ENCODE measurements at places on chromosomes 1 and 21.

DNA sequence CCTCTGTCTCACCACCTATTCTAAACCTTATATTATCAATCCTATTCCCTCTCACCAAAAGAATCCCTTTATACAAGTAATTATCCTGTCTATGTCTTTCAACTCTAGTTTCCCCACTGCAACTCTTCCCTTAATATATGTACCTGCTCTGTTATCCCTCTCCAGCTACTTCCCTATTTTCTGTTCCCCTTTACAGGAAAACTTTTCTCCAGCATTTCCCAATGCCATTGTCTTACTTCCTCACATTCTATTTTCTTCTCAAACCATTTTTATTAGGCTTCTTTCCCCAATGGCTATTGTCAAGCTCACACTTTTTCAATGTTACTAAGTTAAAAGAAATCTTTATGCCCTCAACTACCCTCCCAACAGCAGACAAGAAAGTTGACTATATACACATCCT is 11.6 kb downstream of the DPYD start:
- DNase-seq, result no peak

GRCh38 chr1:20717452-20718342 is at the start of gene KIF17:
Gene KIF17 (minus strand): TSS chr1:20718007. CDS start chr1:20717706, 301 bp downstream.
- DNase-seq, result peak; percentile 59

DNA sequence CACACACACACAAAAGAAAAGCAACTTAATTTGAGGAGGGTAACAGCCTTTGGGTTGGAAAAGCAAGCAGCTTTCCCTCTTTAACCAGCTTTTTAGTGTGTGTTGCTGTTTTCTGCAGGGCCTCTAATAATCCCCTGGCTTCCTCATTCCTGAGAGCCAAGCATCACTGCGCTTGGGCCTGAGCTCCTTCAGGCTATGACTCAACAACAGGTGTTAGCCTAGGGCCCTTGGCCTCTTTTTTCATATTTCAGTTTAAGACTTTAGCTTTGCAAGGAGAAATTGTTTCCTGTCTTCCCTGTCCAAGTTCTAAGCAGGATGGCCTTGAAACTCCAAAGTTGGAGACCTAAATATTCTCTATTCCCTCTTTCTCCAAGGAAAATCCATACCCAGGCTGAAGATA is 26.2 kb upstream of the SNX27 start:
- DNase-seq, result no peak

GRCh38 chr1:155540000-155540874 is 22.4 kb downstream of the ASH1L start:
- DNase-seq, result no peak

DNA sequence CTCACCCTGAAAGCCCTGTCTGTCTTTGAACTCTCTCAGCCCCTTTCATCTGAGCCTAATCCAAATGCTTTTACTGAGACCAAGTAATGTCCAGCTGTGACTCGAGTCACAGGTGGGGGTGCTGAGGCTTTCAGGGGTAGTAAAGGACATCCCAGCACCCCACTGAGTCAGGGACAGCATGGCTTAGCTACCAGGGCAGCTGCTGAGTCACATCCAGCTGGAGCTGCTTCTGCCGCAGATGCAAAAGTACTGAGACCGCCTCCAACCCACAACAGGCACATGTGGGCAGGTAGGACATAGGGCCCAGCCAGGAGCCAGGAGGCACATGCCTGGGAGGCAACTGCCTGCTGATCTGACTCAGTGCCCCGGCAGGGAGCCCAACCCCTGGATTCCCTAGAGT is 6.7 kb upstream of the VSIG8 start:
- no peak for DNase-seq

DNA sequence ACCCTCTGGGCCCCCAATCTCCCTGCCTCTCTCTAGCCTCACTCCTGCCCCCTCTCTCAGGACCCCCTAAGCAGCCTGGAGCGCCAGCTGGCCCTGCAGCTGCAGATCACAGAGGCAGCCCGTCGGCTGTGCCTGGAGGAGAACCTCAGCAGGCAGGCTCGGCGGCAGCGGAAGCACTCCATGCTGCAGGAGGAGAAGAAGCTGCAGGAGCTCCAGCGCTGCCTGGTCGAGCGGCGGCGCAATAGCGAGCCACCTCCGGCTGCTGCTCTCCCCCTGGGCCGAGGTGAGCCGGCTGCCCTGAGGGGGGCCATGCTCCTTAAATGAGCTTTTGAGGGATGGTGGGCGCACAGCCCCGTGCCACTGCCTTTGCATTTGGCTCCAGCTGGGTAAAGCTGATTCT is 6.2 kb downstream of the INAVA start:
- no peak for DNase-seq

DNA sequence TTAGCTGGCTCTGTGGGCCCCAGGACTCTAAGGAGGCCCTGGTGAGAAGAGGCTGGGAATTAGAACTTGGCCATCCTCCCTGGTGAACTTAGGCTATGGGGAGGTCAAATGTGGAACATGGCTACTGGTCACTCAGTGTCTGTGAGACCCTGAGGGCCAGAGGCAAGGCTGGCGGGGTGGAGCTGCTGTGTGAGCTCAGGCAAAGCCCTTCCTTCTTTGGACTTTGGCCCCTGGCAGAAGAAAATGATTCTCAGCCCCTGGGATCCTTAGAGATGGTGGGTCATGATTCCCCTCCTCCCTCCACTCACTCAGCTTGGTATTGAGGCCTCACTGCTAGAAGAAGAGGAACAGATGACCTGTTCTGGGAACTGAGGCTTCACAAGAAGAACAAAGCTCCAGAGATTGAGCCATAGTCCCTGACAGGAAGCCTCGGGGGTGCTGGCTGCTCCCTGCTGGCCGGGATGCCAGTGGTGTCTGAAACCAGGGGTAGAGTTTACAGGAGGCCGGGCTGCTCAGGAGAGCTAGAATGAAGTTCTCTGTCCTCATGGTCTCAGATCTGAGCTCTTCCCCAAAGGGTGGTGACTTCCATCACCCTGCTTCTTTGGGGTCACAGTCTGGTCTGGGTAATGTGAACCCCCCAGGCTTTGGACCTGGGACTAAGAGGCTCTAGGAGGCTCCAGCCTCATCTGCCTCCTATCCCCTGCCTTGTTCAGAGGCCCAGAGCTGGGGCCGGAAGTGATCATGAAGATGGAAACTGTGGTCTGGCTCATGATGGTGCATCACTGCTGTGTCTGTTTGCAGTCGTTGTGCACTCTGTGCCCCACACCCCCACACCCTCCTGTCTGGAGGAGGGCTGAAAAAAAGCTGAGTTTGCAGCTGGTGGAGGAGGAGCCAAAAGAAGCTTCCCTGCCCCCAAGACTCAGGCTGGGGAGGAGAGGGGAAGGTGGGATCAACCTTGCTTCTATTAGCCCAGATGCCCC is 905 bp downstream of the BTBD19 start:
- DNase-seq, result peak; percentile 93
